CD4-positive, alpha-beta T cell treated with Interleukin-6 for 4 hours (primary cell): ENCODE measurements at places on chromosomes 3 and 15.

DNA sequence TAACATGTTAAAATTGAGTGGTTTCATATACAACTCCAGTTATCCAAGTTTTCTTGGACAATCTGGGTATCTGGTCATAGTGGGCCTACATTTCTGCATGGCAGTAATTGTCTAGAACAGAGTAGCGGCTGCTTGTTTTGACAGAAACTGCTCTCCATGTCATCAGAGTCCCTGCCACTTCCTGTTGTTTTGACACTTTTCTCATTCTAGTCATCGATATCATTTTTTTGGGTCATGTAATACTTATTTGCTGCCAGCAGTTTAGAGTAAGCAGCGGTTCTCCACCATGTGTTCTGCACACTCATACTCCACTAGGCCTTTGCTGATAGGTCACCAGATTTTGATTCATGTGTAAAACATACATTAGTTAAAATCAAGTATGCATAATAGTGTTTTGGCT lies 81.5 kb downstream of the SLC25A26 start:
- peak; percentile 55 for DNase-seq

DNA sequence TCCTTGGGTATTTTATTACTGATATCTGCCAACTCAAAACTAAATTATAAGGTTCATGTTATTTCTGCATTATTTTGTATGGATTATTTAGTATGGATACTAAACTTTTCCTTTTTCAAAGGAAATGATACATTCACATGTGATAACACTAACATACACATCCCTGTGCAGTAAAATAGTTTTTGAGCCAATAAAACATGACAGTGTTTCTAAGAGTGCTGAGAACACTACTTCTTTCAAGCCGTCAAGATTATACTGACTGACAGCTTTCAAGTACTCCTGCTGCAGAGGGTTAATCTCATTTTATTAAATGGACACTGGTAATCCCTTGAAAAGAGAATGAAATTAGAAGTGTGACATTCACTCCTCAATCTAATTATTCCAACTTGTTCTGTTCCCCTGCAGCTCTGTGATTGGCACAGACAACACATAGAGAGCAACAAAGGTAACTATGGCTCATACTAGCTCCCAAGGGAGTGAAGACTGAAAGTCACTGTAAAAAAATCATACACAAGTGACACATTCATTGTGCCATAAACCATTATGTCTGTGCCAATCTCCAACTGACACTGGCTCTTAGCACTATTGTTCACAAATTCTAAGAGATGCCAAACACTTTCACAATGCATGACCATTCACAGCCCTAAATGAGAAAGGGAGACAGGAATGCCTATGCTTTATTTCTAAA lies 468.6 kb downstream of the SHQ1 start:
- no peak for DNase-seq

DNA sequence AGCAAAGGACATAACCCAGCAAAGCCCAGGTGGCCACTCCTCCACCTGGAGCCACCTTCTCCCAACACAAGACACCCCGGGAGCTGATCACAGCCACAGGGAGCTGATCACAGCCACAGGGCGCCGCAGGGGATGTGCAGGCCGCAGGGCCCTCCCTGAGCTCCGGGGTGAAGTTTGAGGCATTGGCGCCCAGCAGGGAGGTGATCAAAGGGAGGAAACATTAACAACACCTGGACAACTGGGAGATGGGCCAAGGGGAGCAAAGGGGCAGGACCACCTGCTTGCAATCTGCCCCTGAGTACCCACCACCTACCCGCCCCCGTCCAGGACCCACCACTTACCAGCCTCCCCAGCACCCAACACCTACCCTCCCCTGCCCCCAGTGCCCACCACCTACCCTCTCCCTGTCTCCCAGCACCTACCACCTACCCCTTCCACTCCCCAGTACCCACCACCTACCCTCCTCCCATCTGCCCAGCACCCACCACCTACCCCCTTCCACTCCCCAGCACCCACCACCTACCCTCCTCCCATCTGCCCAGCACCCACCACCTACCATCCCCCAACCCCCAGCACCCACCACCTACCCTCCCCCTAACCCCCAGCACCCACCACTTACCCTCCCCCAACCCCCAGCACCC lies 2.4 kb downstream of the UROC1 start:
- DNase-seq, result no peak

- peak; percentile 67 for DNase-seq
Measured at GRCh38 chr15:52481915-52482314, 46.8 kb downstream of the MYO5A start.

- DNase-seq, result no peak
Measured at GRCh38 chr15:57823325-57823882, 116.9 kb downstream of the POLR2M start.

DNA sequence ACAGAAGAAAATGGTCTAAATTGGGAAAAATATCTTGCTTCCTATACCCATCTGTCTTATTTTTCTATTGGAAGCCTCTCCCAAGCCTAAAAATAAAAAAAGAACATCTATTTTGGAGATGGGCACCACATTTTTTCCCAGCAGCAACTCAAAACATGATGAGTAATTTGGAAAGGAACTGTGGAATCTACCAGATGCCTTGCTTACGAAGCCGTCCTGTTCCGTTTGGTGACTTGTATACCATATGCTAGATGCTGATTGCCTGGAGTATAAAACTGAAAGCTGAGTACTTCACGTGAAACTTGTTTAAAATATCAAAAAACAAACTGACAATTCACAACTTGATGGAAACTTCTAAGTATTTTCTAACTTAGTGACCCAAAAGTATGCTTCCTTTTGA lies 491.0 kb downstream of the ROBO2 start:
- DNase-seq, result no peak

- DNase-seq, result no peak
Measured at GRCh38 chr3:141373232-141373631, 4.9 kb downstream of the ZBTB38 start.

DNA sequence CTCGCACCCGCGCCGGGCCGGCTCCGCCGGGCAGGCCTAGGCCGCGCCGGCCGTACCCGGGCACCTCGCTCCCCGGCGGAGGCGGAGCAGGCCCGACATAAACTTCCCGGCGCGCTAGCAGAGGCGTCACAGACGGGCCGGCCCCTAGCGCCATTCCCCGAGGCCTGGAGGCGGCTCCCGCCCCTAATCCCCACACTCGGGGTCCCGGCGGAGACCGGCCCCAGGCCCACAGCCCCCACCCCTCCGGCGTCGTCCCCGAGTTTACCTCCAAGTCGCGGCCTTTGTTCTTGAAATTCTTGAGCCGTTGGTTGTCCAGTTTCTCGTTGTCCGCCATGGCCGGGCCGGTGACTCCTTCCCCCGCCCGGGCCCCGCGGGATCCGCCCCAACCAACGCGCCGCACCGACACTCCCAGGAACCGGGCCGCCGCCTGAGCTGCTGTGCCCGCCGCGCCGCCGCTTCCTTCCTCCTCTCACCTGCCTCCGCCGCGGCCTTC lies 376 bp downstream of the KPNA4 start:
- DNase-seq, result peak; percentile 64

DNA sequence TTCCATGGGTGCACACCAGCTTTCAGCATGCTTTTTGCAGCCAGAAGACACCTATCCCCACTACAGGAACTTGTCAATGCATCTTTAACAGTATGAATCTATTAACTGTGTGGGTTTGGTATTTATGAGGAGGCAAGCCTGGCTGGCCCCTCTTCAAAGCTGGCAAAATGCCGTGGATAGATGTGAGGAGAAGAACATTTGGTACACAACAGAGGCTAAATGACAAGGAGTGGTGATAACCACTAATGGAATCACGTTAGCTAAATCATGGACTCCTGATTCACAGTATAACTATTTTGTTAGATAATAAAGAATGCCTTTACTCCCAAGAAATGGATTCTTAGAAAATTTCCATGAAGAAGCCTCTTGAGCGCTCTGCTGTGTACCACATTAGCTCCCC lies 187.2 kb downstream of the CLSTN2 start:
- no peak for DNase-seq

- DNase-seq, result no peak
Measured at GRCh38 chr15:38514601-38515000, 50.0 kb downstream of the RASGRP1 start.

GRCh38 chr15:80512726-80513660 lies 108.8 kb downstream of the ARNT2 start:
- no peak for DNase-seq

GRCh38 chr3:194322678-194323211 lies 28.4 kb downstream of the CPN2 start:
- no peak for DNase-seq

DNA sequence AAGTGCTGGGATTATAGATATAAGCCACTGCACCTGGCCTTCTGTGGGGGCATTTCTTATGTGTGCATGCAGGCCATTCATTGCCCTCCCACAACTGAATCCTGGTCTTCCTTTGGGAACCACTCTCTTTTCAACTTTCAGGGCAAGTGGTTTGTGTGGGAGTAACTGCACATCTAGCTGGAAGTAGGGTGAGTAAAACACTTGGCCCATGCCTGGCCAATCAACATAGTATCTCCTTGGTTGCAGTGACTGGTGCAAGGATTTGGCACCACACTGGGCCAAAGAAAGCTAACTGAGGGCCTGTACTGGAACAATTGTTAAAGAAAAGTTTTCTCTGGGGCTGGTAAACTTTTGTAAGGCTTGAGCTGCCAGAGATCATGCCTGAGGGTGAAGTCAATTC lies 189.2 kb upstream of the FEZF2 start:
- DNase-seq, result no peak

DNA sequence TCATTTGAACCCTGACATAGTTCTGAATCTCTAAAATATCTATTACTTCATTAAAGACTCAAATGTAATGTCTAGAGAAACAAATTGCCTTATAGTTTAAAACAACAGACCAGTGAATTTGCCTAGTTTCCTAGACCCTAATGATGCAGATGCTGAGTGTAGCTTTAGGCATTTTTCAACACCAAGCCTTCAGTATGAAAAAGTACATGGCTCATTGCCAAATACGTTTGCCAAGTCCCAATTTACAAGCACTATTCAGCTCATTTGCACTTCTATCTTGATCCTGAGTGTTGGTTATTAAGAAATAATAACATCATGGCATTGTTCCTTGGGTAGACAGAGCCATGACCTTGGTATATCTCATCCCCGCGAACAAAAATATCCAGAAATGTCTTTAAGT lies 46.8 kb downstream of the EOMES start:
- no peak for DNase-seq

DNA sequence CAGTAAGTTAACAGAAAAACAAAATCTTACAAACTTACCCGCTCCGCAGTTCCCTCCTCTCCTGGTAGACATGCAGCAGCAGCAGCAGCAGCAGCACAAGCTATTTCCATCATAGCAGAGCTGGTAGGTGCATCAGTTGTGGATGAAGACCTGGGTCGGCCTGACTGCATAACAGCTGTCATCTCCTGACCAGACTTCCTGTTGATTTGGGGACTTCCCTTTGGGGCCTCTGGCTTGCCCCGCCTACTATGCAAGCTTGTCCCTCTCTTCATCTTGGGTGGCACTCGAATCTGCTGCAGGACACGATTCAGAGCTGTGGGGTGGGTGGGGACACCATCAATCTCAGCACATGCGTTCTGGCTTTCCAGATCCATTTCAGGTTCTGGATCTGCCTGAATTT lies 65.7 kb downstream of the TMCC1 start:
- DNase-seq, result peak; percentile 36

DNA sequence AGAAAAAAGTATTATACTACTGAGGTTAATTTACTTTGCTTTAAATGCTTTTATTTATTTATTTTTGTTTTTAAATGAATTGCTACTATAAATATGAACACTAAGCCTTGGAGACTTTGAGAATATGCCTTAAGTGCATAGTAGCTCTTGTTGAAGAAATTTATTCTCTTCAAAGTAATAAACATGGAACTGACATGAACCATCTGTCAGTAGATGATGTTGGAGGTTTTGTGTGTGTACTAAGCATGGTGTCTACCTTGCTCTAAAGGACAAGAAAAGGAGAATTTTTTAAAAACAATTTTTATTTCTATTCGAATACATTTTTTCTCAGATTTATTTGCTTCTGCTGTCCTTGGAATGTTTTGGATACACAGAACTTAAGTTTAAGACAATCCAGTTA lies 81.1 kb upstream of the PDZRN3 start:
- no peak for DNase-seq

DNA sequence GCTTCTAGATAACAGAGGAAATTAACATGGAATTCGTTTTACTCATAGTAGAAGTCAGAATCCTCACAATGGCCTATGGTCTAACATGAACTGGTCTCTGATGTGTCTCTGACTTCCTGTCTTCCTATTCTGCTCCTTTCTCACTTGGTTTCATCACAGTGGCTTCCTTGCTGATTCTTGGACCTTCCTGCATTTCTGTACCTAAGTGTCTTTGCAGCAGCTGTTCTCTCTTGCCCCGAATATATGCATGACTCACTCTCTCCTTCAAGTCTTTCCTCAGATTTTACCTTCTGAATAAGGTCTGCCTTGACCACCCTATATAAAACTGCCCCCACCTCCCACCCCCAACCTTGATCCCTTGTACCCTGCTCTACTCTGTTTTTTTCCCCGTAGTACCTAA lies 14.1 kb downstream of the ARL13B start:
- no peak for DNase-seq

DNA sequence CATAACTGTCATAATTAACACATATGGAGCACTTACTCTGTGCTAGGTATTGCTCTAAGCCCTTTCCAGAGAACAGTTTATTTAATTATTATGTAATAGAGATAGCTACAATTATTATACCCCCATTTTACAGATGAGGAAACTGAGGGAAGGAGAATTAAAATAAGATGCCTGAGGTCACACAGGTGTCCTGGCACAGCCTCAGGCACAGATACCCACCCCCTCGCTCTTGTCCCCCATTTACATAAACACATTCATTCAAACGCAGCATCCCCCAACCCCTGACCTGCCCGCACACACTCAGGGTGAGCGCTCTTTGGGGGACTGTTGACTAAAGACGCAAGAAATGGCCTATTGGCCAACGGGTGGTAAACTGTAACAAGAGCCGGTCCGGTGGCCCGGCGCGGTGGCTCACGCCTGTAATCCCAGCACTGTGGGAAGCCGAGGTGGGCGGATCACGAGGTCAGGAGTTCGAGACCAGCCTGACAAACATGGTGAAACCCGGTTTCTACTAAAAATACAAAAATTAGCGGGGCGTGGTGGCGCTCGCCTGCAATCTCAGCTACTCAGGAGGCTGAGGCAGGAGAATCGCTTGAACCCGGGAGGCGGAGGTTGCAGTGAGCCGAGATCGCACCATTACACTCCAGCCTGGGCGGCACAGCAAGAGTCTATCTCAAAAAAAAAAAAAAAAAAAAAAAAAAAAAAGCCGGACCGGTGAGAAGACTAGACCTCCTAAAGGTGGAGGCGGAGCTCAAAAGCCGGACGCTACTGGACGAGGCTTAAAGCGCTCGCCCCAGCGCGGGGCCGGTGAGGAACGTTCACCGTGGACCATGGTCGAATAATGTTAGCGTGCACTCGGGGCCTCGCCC lies 1.9 kb upstream of the ISL2 start:
- DNase-seq, result no peak

DNA sequence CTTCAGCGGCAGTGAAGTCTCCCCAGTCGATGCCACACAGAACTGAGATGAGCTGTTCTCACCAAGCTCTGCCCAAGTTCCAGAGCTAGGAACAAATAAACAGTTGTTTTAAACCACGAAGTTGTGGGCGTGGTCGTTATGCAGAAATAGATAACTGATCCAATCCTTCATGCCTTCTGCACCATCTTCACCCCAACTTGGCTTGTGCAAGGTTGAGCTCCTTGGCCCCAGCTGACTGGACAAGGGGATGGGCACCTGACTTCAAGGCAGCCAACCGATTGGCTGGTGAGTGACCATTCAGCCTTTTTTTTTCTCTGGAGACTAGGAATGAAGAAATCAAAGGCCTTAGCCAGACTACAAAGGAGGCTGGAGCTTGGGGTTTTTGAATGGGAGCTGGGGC lies 23.9 kb downstream of the LINGO1 start:
- no peak for DNase-seq
